ENCODE measurements at places on chromosomes 12 and 14. TPM values are rescaled to one million over a fixed set of nuclear protein-coding genes. Genes with fewer than 3 reads are reported as not detected.

The NDUFA12 gene
- polyA plus RNA-seq, result 149 TPM

The SLC7A7 gene
- polyA plus RNA-seq, result 169 TPM

The TAS2R43 gene
- 0.69 TPM for polyA plus RNA-seq

The TAS2R42 gene
- 0.39 TPM for polyA plus RNA-seq

DNA sequence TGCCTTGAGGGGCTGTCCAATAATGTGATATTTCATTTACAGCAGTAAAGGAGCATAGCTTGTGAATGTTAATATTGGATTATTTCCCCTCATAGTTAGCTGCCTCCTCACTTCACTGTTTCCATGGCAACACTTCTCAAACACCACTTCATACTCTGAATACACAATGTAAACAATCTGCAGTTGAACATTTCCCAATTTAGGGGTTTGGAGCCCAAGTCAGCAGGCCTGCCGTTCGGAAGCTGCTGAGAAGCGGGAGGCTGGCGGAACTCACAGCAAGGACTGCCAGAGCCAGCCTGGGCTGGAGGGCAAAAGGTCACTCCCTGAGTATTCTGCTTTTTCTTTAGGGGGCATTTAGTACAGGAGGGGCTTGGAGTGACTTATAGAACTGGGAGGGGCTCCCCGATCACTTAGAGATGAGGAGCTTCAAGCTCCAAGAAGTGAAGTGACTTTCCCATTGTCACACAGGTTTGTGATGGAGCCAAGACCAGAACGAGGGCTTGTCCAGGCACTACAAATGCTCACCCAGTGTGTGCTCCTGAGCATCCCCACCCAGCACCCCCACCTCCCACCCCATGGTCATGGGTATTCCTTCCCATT, 12.1 kb upstream of the SLC24A4 start:
- DNase-seq, result no peak

- DNase-seq, result no peak
Observed at GRCh38 chr14:39957987-39958386, 525.8 kb upstream of the FBXO33 start.

GRCh38 chr12:118103601-118104382, at the start of gene VSIG10:
TSS of gene VSIG10 (minus strand) at chr12:118104011. CDS start at chr12:118103671, 340 bp downstream.
- DNase-seq, result peak; percentile 84

All from hepatocyte (in vitro differentiated cells).